T-helper 17 cell (primary cell): ENCODE measurements at places on chromosomes 5 and 9.

GRCh38 chr9:23663536-23663935, 162.5 kb downstream of the ELAVL2 start:
- DNase-seq, result no peak

- peak; percentile 59 for DNase-seq
These were observed 13.7 kb downstream of the GLRX start for GRCh38 chr5:95808686-95809413.

GRCh38 chr5:173670130-173670651, 53.7 kb upstream of the BOD1 start:
- DNase-seq, result no peak

DNA sequence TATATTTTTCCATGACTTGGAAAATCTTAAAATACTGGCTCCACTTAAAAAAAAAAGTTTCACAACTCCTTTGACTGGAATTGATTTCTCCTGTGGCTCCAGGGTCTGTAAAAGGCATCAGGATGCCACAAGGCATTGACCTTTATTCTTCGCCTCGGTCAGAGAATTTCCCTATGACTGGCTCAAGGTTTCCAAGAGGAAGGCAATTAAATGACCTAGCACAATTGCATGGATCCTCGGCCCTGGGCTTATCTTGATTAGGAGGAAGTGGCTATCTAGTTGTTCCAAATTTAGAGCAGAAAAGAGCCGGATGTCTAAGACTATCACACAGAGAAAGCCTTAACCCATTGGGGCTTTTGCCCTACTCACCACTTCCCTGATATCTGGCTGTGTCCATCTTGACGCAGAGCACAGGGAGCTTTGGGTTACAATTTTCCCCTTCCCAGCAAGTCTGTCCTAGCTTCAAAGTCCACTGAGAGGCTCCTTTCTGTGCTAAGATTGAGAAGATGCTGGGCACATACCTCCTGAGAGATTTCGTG, 56.9 kb upstream of the COL15A1 start:
- no peak for DNase-seq

DNA sequence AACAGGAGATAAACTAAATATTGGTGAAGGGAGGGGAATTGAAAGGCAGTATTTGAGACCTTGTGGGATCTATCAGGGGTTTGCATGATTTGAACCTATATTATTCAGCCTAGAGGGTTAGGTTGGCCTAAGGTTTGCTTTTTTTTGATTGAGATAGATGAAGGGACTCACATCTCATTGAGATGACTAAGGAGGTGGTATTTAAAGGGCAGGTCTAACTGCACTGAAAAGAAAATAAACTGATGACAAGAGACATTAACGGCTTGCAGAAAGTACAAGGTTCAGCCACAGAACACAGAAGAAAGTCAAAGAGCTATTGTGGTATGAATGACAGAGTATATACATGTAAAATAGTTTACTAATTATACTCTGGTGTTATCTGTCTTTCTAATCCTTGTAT, 412.7 kb downstream of the CDH10 start:
- DNase-seq, result no peak

GRCh38 chr9:105455836-105456475, 8.1 kb downstream of the FSD1L start:
- no peak for DNase-seq

GRCh38 chr9:136177224-136177623, 27.7 kb downstream of the LHX3 start:
- no peak for DNase-seq

DNA sequence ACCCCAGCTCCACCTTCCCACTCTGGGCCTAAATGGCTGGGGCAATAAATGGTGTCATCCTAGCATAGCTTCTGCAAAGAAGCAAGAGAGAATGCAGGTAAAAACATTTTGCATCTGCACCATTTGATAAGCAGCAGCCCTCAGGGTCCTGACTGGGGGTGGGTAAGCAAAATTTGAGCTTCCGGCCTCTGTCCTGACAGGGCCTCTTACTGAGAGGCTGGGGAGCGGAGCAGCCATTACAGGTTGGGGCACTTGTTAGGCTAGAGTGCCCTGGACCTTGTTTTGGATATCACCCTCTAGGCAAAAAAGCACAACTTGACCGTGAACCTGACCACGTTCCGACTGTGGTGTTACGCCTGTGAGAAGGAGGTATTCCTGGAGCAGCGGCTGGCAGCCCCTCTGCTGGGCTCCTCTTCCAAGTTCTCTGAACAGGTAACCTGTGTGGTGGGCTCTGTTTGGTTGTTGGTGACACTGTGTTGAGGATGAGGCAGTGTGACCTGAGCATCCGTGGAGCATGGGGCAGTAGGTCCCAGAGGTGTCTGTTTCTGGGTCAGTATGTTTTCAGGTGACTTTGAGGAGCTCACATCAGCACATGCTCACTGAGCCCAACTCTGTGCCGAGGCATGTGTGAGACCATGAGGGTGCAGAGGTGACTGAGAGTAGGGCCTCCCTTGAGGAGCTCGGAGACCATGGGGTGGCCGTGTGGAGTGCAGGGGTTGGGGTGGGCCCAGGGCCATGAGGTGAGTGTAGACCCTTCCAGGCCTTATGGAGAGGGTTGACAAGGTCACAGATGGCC, 23.1 kb downstream of the USP20 start:
- no peak for DNase-seq

DNA sequence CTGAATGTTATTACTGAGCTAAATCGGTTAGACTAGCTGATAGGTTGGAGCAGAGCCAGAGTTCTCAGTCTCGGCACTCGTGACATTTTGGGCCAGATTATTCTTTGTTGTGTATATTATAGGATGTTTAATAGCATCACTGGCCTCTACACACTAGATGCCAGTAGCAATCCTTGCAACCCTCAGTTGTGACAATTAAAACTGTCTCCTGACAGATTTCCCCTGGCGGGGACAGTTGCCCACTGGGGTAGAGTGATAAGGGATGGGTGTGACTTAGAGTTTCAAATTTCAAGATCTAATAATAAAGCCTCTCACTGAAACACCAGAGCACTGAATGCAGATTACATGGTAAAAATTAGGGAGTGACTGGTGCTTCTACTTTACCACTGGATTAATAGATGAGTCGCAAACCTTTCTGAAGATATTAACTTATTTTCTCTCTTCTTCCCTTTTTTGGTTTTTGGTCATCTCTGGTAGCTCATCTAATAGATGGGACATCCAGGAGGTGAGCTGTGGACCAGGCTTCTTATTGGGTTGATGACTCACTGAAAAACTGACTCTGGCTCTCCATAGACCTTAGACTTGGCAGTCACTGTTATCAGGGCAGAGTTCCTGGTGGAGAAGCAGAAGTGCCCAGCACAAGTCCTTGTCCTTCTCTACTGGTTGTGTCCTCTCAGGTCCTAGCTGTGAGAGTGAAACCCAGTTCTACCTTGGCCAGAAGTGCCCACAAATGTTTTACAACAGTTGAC, 150.3 kb downstream of the UNC13B start:
- no peak for DNase-seq

DNA sequence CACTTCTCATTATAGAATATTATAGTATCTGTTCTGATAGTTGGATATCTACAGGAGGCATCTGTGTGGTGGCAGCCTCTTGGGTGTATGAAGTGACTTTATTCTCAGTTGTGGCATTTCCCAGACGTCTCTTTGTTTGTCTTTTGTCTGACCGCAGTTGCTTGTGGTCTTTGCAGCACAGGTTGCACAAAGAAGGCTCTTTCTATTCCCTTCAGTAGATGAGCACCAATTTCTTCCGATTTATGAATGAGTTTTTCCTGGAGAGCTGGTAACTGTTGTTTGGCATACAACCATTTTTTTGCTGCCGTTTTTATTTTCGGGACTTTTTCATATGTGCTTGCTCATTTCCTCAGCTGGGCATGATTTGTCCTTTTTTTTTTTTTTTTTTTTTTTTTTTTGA, 56.4 kb upstream of the MYO10 start:
- DNase-seq, result no peak

- DNase-seq, result no peak
These were observed 87.4 kb downstream of the ERCC6L2 start for GRCh38 chr9:95962936-95963335.

DNA sequence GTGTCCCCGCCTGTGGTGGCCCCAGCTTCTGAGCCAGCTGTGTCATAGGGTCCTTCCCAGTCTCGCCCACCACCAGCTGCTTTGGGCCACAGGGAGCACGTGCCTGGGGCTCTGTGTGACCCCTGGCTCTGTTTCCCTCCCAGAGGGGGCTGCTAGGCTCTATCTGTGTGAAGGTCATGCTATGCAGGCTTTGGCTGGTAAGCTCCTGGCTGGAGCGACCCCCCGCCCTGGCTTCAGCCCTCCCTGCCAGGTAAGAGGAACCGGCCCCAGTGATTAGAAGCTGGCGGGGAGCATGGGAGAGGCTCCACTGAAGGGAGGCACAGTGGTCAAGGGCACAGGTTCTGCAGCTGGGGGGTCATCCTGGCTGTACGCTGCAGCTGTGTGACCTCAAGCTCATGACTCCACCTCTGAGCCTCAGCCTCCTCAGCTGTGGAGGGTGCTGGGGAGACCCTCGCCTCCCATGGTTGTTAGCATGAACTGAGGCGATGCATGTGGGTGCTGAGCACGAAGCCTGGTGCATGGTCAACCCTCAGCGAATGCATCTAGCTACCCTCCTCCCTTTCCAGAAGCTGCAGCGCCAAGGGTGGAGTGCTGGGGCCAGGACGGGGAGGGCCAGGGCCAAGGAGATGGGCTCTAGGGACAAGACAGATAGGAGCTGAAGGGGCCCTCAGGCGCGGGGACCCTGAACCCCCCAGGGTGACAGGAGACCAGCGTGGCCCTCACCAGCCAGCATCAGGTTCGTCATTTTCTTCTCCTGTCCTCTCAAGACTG, 163.8 kb upstream of the MVB12B start:
- no peak for DNase-seq

- DNase-seq, result no peak
These were observed 48.9 kb downstream of the DYNC2I2 start for GRCh38 chr9:128607642-128608350.

DNA sequence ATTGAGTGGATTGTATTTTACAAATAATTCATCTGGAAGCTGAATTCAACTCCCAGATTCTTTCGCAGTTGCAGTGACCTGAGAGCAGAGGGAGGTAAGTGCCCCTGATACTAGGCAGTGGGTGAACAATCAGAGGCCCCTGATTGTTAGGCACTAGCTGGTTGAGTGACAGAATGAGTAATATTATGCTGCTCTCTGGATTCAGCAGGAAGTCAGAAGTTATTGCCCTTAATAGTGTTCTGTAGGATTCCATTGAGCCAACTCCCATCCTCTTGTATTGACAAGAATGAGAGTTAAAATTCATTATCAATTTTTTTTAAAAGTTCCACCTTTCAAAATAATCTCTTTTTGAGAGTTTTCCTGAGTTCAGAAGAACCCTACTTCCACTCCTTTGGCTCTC, 301.2 kb downstream of the DTWD2 start:
- DNase-seq, result no peak

GRCh38 chr9:14797435-14797834, 74.9 kb upstream of the CER1 start:
- DNase-seq, result no peak

DNA sequence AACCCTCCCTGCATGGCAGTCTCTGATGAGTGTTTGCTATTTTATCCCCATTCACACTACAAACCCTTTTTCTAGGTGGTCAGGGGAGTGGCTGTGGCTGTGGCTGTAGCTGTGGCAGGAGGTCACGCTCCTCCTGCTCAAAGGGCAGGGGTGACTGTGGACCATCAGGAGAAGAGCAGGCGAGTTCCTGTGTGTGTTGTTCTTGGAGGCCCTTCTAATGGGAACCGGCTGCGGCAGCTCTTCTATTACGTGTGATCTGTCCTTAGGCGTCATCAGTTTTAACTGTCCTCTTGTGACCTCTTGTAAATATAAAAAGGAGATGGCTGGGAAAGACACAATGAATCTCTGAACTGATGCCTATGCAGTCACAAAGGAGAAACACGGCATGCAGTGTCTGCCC, 65.1 kb downstream of the ANKH start:
- no peak for DNase-seq

GRCh38 chr5:7589800-7590199, 193.9 kb downstream of the ADCY2 start:
- DNase-seq, result no peak
